IMR-90 (cell line): ENCODE measurements at places on chromosomes 7 and 10. TPM values are rescaled to one million over a fixed set of nuclear protein-coding genes. Genes with fewer than 3 reads are reported as not detected.

The STAM gene
- total RNA-seq: 22.9 and 31.9 TPM in 2 replicates

The CYREN gene
- total RNA-seq: 26.5 and 33.1 TPM in 2 replicates

The CDH23 gene
- total RNA-seq: under 0.01 TPM in 2 replicates

The MSMB gene
- not detected in 2 replicates for total RNA-seq

The CLDN15 gene
- total RNA-seq: 0.56 and 0.72 TPM in 2 replicates

The ZNF25 gene
- total RNA-seq: 9.5 and 12.2 TPM in 2 replicates

The SFTPA2 gene
- not detected in 2 replicates for total RNA-seq

The OR2A5 gene
- total RNA-seq: not detected in 2 replicates

The NKX1-2 gene
- total RNA-seq: not detected in 2 replicates

The LRRC61 gene
- total RNA-seq: not detected in 2 replicates

The CPED1 gene
- total RNA-seq: 96.8 and 102 TPM in 2 replicates

The C10orf105 gene
- total RNA-seq: under 0.01 TPM in 1 of 2 replicates, not detected in the other

The AKR1C4 gene
- total RNA-seq: not detected in 2 replicates

The PAX4 gene
- not detected in 2 replicates for total RNA-seq

The INSYN2A gene
- total RNA-seq: under 0.01 and 0.18 TPM in 2 replicates

The NODAL gene
- total RNA-seq: not detected in 2 replicates

The HMX2 gene
- total RNA-seq: not detected in 2 replicates

The TAC1 gene
- not detected in 2 replicates for total RNA-seq

The ZNF138 gene
- total RNA-seq: 3.6 and 6.1 TPM in 2 replicates

The SMNDC1 gene
- total RNA-seq: 3.9 and 8.6 TPM in 2 replicates

The GDF10 gene
- not detected in 2 replicates for total RNA-seq

The SPDYE16 gene
- not detected in 2 replicates for total RNA-seq
